NCI-H524 (cell line): ENCODE measurements at places on chromosomes 6 and 20.

GRCh38 chr20:58471193-58472164 is 43.7 kb downstream of the APCDD1L start:
- DNase-seq = no peak

- DNase-seq = no peak
Measured at GRCh38 chr6:165580136-165580535, 82.9 kb downstream of the PDE10A start.

DNA sequence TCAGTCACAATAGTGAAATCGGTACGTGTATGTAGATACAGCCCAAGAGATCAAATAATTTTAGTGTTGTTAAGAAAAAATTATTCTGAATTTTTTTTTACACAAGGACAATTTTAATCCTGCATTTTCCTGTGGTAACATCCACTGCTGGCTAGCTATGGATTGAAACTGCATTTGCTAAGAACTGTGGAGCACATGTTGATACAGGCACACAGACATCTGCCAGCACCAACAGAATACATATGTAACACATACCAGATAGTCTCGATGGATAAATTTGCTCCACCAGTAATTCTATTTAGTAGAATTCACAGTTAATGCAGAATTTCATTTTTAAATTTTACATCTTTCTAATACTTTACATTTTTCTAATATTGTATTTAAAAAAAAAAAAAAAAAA is 2.2 kb downstream of the ASIP start:
- DNase-seq = no peak

DNA sequence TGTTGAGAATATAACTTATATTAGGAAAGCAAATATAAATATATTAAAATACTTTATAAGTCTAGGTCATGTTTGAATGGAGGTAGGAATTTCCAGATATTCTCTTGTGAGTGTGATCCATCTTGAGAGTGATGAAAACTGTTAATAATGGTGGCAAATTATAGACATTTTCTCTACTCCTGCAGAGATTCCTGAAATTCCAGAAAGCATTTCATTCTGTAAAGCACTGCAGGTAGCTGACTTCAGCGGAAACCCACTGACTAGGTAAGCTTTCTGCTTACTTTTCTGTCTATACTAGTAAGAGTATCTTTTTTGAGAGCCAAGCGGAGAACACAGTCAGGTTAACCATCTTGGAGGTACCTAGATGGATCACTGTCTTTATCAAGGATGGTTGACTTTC is 84.0 kb downstream of the LRRC1 start:
- no peak for DNase-seq

GRCh38 chr6:17957904-17958620 is 29.4 kb downstream of the KIF13A start:
- no peak for DNase-seq

DNA sequence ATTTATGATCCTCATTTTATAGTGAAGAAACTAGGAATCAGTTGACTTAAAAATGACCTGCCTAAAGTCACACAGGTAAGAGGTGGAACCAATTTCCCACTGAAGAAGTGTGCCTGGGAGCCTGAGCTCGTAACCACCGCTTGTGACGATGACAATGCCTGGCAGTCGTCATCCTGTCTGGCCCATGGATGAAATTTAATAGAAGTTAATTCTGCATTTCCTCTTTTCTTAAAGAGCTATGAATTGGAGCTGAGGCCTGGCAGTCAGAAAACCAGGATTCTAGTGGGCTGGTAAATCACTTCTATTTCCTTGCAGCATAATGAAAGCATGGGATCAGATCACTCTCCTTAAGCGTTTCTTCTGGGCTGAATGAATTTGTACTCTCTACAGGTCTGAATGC is 200.0 kb upstream of the SGK1 start:
- DNase-seq = no peak

GRCh38 chr6:13272131-13273046 is 55.9 kb downstream of the TBC1D7 start:
- no peak for DNase-seq

DNA sequence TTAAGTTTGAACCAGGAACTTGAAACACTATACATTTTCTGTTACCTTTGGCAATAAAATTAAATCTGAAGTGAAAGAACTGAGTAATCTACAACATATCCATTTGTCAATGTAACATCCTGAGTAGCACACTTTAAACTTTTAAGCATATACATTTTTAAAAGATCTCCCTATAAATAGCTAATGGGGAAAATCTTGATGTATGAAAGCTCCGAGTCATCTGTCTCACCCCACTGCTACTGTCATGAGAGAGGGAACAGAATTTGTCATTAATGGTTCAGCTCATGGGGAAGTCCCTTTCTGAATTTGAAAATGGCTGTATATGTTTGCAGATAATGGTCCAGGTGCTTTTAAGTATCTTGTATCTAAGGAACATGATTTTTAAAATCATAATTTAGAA is 55.2 kb upstream of the NOX3 start:
- no peak for DNase-seq

GRCh38 chr6:168867247-168868102 is 386.2 kb downstream of the THBS2 start:
- no peak for DNase-seq

DNA sequence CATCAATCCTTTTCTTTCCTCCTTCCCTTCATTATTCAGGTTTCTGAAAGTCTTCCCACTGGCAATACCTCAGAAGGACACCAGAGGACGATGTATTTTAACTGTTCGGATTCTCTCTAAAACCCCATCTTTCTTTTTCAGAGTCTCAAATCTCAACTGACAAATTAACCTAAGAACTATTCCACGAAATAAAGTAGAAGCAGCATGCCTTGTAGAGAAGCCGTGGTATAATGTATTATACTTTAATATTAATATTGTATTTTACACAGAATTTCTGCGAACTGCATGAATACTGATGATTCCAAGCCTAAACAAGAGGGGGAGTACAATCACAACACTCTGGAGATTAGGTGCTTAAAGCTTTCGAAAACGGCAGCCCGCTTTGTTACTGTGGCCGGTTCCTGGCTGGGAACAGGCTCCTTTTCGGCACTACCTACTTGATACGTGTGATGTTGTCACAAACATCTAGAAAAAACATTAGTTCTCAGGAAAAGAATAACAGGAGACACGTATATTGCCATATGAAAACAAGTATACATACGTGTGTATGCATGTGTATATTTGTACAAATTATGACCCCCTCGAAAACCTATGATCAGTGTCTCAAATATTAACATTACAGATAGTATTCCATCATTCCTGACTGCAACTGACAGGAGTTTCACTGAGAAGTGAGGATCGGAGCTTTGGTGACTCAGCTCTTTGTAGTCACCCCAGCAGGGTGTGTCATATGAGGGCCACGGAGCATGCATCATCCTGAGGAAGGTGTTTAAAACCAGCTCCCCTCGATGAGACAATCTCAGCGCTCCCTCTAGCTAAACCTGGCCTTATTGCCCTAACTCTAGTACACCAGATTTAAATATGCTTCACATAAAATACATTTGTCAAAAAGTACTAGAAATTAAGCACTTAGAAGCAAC is 319.7 kb upstream of the TCF21 start:
- DNase-seq = peak; percentile 80

DNA sequence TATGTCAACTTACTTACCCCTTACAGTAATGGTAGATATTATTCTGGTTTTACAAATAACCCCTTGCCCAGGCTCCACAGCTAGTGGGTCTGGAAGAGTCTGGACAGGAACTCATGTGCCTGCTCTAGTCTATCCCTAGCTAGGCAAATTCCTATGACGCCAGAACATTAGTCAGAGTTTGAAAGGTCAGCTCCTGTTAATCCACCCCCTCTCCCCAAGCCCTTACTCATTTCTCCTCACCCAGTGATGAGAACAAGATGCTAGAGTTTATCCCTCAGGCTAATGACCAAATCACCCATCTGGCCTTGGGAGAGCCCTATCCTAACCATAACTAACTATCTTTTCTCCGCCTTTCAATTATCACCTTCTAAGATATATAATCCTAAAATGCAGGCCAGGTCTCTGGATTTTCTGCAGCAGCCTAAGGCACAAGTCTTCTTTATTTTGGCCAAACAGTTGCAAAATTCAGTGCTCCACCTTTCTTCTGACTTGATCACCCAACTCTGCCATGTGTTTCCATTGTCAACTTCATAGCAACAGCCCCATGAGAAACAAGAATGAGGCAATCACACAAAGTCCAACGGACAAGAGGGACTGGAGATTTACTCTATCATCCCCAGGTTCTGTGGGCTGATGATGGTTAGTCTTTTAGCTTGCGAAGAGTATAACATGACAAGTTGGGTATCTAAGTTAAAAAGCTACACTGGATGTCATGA is 113.3 kb downstream of the TASP1 start:
- DNase-seq = no peak

DNA sequence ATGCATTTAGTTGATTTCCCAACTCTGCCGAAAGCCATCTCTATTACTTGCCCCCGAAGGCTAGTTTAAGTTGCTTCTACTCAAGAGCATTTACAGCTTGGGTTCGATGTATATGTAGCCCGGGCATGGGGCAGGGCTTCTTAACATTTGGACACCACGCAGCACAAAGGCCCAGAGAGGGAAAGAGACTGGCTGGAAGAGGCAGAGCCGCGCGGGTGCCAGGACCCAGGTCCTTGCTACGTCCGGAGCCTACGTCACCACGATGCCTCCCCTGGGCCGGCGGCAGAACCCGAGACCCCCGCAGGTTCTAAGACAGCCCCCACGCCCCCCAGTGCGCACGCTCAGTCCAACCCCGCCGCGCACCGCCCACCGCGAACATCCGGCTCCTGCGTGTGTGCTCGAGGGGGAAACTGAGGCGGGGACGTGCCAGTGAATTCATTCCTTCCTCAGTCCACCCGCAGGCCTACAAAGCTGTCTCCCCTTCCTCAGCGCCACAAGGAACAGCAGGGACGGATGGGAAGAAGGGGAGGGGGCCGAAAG is 367 bp upstream of the PCIF1 start:
- DNase-seq = peak; percentile 45

DNA sequence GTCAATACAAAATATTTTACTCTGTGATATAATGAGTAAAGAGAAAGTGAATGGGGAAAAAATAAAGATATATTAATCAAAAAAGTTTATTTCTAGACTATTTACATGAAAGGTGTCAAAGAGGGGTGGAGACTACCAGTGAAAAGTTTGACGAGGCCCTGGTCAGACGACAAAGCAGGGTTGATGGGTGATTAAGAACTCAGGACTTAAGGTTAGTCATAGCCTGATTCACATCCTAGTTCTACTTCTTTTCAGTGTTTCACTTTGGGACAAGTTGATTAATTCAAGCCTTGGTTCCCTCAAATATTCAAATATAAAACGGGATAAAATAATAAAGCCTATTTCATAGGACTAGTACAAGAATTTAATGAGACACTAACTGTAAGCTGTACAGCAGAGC is 178.2 kb upstream of the HS3ST5 start:
- no peak for DNase-seq

GRCh38 chr20:33162753-33163152 is 5.2 kb upstream of the BPIFA2 start:
- no peak for DNase-seq

DNA sequence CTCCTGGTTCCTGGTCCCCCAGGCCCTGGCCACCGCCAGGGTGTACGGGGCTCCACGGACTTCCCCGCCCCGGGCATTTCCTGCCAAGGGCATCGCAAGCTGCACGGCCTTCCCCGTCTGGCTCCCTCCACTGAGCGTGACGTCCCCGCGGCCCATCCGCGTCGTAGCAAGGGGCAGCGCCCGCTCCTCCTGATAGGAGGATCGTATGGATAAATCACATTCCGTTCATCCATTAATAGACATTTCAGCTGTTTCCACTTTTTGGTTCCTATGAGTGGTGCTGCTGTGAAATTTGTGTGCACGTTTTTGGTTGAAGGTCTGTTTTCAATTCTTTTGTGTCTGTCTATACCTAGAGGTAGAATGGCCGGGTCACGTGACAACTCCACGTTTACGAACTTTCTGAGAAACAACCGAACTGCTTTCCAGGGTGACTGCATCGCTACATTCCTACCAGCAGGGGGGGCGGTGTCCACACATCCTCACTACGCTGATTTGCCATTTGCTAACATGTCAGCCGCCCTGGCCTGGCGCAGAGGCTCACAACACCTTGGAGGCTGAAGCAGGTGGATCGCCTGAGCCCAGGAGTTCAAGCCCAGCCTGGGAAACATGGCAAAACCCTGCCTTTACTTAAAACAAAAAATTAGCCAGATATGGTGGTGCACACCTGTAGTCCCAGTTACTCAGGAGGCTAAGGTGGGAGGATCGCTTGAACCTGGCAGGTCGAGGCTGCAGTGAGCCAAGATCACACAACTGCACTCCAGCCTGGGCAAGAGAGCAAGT is 37.7 kb downstream of the KCNQ2 start:
- peak; percentile 60 for DNase-seq

DNA sequence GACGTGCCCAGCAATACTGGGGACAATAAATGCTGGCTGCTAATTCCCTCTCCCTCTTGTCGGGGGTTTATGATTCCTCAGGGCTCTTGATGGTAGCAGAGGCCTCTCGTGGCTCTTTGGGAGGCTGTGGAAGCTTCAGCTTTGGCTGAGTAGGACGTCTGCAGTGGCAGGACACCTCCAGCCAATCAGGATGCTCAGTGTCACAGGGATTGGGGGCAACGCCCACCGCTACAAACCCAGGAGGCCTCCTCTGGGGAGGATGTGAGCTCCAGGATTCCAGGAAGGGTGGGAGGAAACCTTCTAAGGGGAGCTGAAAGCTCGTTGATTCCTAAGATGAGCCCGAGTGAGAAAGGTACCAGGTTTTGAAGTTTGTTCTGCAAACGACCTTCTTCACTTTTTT is 19.4 kb downstream of the RSPO4 start:
- DNase-seq = no peak

DNA sequence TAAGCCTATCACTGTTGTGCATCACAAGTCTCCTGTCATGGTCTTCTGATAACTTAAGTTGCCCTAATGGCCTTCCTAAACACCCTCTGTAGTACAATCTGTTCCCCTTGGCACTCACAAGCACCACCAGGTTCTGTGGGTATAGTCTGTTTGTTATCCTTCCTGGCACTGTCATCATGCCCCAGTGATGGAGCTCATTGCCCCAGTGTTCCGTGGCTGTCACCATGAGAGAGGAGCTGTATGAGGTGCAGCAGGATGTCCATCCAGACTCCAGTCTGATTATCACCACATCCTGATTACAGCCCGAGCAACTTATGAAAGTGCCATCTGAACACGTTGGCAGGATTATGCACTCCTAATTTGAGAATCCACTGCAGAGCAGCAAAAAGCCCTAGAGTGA is 380.1 kb downstream of the FRK start:
- no peak for DNase-seq

DNA sequence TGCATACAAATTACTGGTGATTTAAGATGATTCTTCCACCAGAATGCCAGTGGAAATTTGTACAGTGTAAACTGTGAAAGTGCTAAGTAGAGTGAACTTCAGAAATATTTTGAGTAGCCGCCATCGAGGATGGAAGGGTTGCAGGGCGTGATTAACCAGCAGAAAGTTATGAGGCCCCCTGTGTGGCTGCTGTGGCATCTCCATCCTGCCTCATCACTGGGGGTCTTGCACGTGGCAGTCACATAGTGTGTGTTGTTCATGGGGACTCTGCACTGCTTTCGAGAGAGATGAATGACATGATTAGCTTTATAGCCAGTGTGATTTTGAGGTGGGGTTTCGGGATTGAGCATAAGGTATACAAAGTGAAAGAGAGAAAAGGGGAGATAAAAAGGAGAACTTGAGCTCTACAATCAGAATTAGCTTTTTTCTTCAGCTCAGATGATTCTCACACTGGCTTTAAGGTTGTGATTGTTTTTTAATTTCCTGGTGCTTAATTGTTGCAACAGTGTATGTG is 26.4 kb downstream of the KCTD20 start:
- DNase-seq = no peak
